ENCODE measurements at places on chromosomes 1 and 21. TPM values are rescaled to one million over a fixed set of nuclear protein-coding genes. Genes with fewer than 3 reads are reported as not detected.

DNA sequence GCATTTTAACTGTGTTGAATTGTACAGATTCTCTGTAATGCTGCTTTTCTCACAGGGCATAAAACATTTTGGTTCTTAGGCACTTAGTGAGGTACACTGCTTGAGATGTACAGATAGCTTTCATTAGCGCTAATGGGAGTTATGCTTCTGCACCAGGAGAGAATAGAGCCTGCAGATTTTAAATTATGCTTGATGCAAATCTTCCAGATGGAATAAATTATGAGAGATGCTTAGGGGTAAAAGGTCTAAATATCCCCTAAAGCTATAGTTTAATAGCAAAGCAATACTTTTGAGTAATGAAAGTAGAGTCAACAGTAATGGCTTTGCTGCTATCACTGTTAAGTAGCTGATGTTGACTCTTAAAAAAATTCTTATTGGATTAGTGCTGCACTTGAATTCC lies 248.9 kb downstream of the S1PR1 start:
- DNase-seq: no peak

DNA sequence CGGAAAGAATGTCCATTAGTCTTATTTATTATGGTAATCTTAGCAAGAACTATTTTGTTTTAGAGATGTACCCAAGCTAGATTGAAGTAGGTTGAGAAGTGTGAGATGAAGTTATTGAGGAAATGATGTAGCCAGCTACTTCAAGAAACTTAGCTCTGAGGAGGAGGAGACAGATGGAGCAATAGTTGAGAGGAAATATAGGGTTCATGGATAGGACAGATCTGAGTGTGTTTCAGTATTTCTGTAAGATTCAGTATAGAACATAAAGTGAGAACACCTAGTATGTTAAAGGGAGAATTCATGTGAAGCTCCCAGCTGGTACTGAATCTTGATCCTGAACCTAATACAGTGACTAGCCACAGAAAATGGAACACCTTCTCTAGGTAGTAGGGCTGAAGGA lies 28.9 kb downstream of the TSNAX start:
- DNase-seq: no peak

- DNase-seq: no peak
Measured at GRCh38 chr21:16323596-16323995, 593.8 kb downstream of the USP25 start.

GRCh38 chr1:162222730-162223129 lies 153.2 kb downstream of the NOS1AP start:
- DNase-seq: no peak

DNA sequence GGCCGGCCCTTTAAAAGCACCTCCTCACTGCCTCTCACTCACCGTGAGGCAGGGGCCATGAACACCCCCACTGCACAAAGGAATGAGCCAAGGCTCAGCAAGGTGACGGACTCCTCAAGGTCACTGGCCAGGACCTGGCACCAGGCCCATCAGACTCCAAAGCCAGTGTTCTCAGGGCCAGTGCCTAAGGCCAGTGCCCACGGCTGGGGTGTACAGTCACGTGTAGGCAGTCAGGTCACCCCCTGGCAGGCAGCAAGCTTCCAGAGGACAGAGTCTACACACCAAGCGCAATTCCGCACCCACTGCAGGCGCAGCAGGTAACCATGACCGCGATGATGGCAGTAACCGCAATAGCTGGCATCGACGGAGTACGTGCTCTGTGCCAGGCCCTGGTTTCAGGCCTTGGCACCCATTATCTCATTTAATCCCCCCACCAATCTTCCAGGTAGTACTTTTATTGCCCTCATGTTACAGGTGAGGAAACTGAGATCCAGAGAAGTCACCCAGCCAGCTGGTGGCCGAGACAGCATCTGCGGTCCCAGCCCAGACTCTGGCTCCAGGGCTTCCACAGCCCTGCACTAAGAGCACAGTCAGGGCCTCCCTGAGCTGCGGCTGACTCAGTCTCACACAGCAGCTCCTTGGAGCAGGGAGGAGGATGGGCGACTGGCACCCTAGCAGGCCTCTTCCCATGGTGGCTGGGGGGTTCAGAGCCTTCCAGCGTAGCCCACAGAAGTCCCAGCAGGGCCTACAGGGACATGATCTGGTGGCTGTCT lies 27.0 kb downstream of the RAP1GAP start:
- DNase-seq: no peak

DNA sequence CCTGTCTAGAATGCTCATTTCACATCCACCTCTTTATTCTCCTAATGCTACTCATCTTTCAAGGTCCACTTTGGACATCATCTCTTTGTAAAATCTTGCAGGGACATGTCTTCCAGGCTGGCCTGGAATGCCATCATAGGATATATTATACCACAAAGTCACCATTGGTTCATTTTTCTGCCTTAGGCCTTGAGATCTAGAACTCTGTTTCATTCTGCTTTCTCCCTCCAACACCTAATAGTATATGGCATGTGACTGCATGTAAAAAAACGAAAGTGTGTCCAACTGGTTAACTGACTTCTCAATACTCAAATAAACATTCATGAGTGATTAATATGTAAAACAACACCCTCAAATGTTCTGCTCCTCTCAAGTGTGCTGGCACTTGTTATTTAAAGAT lies 84.1 kb downstream of the RGS2 start:
- no peak for DNase-seq

DNA sequence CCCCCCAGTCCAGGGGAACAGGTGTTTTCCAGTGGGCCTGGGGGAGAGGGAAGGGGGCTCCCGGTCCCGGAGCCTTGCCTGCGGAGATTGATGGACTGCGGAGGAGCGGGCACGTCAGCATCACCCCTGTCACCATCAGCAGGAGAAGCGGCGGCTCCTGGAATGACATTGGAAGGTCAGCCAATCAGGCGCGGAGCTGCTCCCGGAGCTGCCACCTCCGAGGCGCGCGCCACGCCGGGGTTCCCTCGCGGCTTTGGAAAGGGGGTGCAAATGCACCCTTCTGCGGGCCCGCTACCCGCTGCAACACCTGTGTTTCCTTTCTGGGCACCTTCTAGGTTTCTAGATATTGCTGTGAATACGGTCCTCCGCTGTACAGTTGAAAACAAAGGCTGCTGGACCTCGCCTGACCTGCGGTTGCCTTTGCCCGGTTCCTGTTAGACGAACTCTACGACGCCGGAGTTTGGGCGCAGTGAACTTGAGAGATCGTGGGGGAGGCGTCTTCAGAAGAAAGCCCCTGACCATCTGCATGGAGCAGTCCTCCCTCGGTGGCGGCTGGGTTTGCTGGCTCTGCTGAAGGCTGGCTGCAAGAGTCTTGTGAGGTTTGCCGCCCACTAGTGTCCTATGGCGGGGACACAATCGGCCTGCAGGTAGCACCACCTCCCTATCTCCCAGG lies 5.3 kb downstream of the DSCAM start:
- no peak for DNase-seq

DNA sequence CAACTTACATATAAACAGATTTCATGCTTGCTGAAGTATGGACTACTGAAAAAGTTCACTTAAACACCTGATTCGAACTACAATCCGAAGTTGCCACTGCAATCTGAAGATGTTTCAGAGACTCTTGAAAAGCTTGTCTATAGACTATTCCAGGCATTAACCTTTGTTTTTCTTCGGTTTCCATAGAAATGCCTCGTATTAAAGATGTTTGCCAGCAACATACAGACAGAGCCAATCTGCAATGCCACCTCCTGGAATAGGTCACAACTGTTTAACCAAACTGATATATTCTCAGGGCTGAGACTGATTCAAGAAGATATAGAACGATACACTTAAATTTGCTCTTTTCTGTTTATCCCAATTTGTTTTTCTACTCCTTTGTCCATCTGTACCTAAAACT lies 28.9 kb upstream of the DMRTB1 start:
- no peak for DNase-seq

DNA sequence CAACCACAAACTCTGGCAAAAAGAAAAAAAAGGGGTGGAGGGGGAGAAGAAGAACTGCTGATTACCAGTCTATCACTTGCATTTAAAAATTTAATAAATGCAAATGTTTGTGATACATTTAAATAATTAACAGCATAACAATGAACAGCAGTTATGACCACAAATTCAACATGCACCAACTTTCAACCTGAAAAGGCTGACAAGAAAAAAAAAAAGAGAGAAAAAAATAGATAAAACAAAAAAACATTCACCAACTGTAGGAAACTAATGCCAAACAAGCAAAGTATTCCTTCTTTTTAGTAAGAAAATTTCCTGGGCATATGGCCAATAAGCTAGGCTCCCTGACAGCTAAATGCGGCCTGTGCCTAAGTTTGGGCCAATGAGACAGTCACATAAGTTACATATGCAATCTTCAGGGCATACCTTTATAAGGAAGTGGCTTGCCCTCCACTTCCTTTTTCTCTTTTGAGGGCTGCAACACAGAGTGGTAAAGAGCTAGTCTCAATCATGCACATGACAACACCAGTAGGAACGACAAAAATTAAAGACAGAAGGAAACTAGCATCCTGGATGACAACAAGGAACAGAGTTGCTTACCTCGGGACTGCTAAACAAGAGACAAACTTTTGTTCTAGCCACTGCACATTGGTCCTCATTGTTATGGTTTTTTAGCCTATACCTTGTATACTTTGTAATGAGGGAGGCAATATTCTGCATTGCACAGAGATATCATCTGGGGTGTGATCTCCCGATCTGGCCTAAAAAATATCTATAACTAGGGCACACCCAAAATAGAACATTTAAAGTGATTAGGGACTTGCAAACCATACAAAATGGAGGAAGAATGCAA lies 24.2 kb upstream of the PHTF1 start:
- DNase-seq: peak; percentile 80

DNA sequence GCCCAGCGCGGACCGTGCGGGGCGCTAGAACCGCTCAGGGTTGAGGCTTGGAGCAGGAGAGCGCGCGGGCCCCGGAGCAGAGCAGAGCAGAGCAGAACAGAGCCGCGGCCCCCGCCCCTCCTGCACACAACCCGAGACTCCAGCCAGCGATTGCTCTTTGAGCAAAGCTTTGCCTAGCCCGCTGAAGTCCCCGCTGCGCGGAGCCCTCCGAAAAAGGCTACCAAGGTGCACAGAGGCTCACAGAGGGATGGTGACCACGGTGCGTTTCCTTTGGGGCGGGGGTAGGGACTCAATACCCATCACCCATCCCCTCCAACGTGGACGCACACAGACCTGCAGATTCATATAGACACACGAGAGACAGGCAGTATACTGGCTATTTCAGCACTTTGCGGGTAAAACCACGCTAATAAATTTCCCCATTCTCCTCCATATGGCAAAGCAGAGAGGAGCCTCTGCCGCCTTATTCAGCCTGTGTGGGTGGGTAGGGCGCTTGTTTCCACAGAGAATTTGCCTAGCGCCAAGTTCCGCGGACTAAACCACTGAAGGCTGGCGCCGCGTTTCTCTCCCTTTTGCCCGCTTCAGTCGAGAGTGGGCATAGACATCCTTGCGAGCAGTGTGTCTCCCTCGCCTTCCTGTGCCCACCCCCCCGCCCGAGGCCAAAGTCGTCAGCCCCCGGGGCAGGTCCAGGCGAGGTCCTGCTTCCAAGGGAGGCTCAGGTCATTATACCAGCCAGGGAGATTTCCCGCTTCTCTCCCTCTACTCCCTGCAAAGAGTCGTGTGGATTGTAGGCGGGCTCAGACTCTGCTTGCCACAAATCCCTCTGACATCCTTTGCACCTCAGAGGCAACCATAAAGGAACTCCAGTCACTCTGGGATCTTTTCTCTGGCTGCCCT lies 8.5 kb downstream of the HLX start:
- DNase-seq: no peak

WNT3A gene
- 0.12 TPM for polyA plus RNA-seq

HLX gene
- polyA plus RNA-seq: 2.1 TPM
